ENCODE measurements at places on chromosomes 11 and 22.

DNA sequence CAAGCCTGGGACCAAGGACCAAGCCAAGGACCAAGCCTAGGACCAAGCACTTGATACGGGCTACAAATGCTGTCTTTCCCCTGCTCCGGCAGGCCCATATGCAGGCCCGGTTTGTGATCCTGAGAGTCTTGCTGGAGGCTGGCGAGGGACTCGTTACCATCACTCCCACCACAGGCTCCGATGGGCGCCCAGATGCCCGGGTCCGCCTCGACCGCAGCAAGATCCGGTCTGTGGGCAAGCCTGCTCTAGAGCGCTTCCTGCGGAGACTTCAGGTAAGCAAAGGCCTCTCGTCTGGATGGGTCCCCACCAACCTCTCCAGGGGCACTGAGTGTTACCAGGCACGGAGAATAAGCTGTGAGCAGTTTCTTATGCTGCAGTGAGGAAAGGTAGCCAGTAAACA lies 13.2 kb upstream of the BBS1 start:
- DNase-seq: no peak

- no peak for DNase-seq
These were observed 103.9 kb downstream of the SEZ6L start for GRCh38 chr22:26273011-26273675.

- DNase-seq: peak; percentile 63
These were observed 13.8 kb downstream of the GGT5 start for GRCh38 chr22:24230911-24231656.

- DNase-seq: no peak
These were observed 122.5 kb upstream of the ZC3H12C start for GRCh38 chr11:109970516-109971183.

- no peak for DNase-seq
These were observed 53.3 kb downstream of the MRTFA start for GRCh38 chr22:40583053-40583741.

All from stimulated activated CD4-positive, alpha-beta T cell treated with anti-CD3 and anti-CD28 coated beads, Interleukin-12 subunit alpha, Interleukin-12 subunit beta, amount 100 ng/mL, for 24 hours (primary cell).